ENCODE measurements at places on chromosomes 12 and 14.

GRCh38 chr12:96326628-96327227 lies 73.5 kb downstream of the CDK17 start:
- no peak for DNase-seq

DNA sequence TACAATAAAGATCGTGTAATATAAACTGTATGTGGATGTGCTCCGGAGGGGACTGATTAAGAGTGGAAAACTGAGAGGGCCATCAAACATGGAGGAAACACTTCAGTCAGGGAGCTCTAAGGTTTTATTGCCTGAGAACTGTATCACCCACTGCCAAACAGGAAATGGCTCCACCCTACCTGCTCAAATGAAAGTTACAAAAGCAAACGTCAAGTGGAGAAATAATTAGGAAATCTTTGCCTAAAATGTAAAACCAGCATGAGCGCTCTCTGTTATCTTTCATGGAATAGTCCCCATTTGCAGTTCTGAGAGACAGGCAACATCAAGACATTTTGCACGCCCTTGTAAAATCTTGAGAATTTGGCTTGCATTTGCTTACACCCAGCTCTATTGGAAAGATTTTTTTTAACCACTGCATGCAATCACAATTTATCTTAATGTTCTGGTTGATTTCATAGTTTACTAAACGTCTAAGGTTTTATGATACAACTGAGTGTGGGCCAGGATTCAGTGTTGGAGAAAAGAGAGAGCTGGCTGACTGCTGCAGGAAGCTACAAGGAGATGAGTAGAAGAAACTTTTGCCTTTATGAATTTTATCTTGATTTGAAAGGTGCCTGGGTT lies 344.0 kb upstream of the PRICKLE1 start:
- DNase-seq, result no peak

DNA sequence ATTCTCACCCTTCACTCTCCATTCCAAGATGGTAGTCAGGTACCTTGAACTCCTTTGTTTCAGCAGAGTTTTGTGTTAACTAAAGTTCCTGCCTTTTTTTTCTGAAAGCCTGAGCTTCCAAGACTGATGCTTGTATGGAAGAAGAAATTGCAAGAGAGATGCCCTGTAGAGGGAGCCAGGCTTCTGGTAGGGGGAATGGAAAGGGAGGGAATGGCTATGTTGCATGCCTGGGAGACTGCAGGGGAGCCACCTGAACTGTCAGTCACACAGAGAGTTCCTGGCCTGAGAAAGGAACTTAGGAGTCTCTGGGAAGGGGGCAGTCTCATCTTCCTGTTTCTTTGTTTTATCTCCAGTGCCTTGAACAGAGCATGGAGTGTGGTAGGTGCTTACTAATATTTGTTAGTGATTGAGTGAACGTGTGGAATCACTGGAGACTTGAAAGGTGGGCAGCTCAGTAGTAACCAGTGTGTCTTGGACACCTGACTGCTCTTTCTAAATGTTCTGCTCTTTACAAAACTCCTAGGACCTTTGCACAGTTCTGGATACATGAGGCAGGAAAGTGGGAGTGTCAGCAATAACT lies 132.2 kb downstream of the ANO4 start:
- DNase-seq, result peak; percentile 35

DNA sequence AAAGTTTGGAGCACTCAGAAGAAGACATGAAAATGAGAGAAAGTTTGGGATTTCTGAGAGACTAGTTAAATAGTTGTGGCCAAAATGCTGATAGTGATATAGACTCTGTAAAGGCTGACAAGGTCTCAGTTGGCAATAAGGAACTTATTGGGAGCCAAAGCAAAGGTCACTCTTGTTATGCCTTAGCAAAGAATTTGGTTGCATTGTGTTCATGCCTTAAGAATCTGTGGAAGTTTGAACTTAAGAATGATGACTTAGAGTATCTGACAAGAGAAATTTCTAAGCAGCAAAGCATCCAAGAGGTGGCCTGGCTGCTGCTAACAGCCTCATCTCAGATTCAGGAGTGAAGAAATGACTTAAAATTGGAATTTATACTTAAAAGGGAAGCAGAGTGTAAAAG lies 113.8 kb downstream of the PIK3C2G start:
- DNase-seq, result no peak

GRCh38 chr12:79826267-79827128 lies 108.4 kb downstream of the PPP1R12A start:
- no peak for DNase-seq

DNA sequence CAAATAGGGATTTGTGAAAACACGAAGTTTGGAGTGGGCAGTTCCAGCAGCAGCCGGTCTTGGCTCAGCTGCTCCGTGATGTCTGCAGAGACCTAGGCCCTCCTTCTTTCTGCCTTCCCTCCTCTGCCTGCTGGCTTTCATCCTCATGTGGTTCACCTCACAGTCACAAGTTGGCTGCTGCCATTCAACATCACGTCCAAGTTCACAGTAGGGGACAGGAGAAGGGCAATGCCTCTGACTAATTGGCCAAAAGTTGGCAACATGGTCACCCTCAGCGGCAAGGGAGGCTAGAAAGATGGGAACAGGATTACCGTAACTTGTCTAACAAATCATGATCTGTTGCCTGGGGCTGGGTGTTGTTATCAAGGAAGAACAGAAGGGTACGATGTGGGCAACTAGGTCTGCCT lies 7.8 kb upstream of the CACNA2D4 start:
- no peak for DNase-seq

DNA sequence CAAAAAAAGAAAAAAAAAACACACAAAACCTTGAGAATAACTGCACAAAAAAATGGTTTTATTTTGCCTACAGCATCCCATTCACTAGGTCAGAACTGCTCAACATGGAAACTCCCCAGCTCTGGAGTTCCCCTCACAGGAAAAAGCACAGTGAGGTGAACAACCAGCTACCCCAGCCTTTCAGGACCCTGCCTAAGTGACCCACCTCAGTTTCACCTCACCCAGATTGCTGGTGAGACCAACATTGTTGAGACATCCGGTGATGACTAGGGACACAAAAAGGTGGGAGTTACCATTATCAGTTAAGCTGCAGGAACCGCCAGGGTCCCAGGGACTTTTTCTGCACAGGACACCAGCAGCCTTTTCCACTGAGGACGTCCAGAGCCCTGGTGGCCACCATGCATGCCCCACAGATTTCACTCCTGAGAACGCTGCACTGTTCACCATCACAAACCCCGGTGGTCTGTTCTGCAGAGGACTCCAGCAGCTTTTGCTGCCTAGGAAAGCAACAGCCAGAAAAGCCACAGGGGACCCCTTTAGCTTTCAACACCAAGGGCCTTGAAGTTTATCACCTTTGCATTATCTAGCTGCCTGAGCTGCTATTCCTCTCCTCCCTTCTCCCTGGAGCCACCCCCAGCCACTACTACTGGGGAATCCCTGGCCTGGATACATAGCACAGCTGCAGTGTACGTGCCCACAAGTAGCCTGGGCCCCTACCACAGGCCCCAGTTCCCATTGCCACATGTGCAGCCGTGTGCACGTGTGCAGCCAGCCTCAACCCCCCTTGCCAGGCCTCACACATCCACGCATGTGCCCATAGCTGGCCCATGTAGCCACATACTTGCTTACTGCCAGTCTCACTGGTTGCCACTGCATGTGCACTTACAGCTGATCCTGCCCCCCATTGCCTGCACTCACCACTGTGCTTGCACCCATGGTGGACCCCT lies 62.5 kb upstream of the FAR2 start:
- DNase-seq, result no peak

DNA sequence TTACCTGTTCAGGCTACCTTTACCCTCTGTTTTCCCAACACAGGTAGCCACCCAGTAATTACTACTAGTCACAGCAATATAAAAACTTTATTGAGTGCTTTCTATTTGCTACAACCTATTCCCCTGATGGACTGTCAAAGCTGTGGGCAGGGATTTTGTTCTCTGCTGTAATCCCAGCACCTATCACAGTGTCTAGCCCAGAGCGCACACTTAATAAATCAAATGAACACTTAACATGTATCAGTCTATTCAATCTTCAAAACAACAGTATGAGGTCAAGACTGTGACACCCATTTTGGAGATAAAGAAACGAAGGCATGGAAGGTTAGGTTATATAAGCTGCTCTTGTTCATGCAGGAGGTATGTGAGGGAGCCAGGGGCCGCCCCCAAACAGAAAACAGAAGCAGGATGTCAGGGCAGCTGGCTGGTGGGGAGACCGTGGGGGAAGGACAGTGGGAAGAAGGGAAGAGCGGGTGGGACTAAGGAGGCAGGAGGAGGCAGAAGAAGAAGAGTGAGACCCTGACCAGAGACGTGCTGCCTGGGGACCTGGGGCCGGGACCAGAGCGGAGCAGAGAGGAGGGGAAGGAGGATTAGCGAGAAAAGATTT lies 1.7 kb downstream of the TNFRSF1A start:
- DNase-seq, result no peak

DNA sequence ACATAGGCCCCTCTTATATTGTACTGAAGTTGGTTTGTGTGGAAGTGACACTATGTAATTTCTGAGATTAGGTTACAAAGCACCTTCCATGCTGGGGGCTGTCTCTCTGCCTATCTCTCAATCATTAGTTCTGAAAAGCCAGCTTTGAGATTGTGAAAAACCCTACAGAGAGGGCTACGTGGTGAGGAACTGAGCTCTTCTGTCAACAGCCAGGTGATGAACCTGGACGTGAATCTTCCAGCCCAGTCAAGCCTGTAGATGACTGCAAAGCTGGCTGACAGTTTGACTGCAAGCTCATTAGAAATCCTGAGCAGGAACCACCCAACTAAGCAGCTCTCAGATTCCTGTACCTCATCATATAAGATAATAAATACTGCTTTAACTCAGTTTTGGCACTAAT lies 36.3 kb upstream of the BBS10 start:
- no peak for DNase-seq

DNA sequence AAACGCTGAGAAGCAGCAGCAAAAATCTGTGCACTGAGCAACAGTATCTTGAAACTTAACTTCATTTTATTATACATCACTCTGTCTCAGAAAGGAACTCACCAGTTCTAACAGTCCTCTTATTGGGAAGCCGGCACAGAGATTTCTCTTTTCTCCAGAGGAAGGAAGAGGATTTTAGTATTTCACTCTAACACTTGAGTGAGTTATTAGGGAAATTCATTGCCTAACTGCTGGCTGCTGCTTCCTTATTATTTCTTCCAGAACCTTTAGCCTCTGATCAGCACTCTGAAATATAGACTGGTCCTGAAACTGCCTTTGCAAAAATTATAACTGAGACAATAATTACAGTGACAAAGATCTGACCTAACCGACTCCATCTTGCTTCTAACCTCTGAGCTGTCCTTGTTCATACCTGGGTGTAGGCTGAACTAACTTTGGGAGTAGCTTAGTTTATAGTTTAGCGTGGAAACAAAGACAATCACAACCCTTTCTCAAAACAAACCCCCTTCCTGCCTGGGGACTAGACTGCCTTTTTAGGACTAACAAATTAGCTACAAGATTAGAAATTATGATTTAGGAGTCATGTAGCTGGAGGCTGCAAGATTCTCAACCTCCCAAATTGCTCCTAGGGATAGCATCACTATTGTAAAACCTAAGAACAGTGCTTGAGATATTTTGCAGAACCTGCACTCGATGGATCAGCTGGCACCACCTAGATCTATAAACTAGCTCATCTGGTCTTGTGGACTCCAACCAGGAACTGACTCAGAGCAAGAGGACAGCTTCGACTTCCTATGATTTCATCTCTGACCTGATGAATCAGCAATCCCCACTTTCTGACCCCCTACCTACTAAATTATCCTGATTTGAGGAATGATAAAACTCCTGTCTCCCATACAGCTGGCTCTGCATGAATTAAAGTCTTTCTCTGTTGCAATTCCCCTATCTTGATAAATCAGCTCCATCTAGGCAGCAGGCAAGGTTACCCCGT lies 117.5 kb downstream of the DYRK2 start:
- peak; percentile 26 for DNase-seq

DNA sequence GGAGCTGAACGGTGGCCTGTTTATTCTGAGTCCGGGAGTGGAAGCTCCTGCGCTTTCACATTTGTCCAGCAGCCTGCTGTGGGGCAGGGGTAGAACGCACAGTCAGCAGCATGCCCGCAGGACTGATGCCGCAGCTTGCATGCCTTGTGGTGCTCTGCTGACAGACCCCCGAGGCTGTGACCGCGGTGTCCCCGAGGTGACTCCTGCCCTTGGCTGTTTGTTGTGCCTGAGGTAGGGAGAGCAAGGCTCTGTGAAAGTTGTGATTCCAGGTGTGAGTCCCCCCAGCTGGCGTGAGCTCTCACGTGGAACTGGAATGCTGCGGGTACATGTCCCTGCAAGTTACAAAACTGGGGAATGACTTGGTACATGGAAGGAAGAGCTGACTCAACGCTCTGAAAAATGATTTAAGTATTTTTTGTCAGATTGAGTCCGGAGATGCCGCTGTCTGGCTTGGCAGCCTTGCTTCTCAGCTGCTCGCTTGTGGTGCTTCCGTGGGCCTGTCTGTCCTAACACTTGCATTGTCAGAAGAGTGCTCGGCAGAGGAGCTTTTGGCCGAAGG lies 18.1 kb downstream of the MLXIP start:
- DNase-seq, result no peak

DNA sequence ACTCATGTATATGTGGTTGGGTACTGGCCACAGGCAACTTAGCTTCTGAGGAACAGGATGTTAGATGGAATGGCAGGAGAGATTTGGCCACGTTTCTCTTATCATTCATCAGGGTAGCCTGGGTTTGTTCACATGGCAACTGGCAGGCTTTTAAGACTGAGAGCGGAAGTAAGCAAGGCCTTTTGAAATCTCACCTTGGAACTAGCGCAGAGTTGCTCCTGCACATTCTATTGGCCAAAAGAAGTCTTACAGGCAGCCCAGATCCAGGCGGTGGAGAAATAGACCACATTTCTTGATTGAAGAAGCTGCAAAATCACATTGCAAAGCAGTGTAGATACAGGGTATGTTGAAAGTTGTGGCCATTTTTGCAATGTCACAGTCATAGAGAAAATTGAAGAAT lies 3.7 kb downstream of the CLEC4A start:
- DNase-seq, result no peak

DNA sequence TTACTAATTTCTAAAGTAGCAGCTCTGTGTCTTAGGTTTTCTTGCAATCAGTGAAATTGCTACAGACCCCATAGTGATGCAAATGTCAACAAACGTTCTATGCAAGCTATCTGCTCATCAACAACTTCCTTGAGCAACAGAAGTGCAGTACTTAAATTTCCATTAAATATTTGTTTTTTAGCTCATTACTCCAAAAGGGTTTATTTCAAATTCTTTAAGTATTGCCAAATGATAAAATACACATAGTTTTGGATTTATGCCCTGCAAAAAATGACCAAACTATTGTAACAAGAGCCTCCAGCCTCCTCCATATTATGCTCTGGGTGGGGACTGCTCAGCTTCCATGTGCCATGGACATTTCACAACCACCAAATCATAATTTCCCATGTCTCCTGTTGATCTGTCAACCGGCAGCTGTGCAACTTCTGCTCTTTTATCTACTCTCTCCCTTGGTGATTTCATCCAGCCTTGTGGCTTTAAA lies 4.4 kb downstream of the BDKRB1 start:
- DNase-seq, result no peak
